ENCODE measurements at places on chromosomes 7 and 10.

- peak; percentile 24 for DNase-seq
Observed at GRCh38 chr10:31804352-31804810, 124.2 kb downstream of the ARHGAP12 start.

- DNase-seq = no peak
Observed at GRCh38 chr10:118545381-118545780, 50.1 kb downstream of the PRLHR start.

- no peak for DNase-seq
Observed at GRCh38 chr7:77791336-77791735, 6.9 kb downstream of the TMEM60 start.

- DNase-seq = no peak
Observed at GRCh38 chr7:116252249-116252648, 41.9 kb downstream of the TES start.

GRCh38 chr10:28632584-28632945 is 44.8 kb upstream of the BAMBI start:
- DNase-seq = no peak

GRCh38 chr10:52187521-52188258 is 126.4 kb upstream of the DKK1 start:
- DNase-seq = peak; percentile 10

DNA sequence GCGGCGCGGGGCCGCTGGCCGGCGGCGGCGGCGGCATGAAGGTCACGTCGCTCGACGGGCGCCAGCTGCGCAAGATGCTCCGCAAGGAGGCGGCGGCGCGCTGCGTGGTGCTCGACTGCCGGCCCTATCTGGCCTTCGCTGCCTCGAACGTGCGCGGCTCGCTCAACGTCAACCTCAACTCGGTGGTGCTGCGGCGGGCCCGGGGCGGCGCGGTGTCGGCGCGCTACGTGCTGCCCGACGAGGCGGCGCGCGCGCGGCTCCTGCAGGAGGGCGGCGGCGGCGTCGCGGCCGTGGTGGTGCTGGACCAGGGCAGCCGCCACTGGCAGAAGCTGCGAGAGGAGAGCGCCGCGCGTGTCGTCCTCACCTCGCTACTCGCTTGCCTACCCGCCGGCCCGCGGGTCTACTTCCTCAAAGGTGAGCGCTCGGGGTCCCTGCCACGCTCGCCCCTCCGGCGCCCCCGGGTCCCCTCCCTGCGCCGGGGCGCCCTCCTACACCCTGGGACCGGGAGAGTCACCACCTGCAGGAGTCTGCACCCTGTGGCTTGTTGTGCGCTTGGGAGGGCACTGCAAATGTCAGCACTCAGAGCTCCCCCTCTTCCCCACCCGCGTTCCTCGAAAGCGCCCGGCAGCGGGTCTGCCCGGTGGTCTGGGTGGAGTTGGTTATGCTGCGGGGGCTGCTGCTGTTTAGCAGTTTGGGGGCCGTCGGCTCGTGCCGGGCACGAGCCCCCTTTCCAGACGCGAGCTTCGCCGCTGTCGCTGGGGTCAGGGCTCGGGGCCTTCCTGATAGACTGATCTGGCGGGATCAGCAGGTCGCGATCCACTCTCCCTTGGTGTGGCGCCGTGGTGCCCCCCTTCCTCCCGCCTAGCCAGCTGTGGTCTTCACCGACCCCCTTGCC is 627 bp downstream of the DUSP5 start:
- DNase-seq = peak; percentile 17

GRCh38 chr10:5500910-5501309 is 1.5 kb upstream of the CALML5 start:
- DNase-seq = no peak

DNA sequence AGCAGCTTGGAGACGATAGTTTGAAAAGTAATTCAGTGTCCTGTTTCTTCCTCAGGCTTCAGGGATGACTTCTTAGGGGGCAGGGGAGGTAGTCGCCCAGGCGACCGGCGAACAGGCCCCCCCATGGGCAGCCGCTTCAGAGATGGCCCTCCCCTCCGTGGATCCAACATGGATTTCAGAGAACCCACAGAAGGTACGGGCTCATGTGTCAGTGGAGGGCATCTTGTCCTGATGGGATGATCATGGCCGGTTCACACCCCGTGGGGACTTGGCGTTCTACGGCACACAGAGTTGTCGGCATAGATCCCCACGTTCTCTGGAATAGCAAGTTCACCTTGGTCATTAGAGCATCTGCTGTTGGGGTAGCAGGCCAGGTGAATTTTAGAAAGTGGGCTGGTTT is 15.1 kb upstream of the LAT2 start:
- DNase-seq = no peak

DNA sequence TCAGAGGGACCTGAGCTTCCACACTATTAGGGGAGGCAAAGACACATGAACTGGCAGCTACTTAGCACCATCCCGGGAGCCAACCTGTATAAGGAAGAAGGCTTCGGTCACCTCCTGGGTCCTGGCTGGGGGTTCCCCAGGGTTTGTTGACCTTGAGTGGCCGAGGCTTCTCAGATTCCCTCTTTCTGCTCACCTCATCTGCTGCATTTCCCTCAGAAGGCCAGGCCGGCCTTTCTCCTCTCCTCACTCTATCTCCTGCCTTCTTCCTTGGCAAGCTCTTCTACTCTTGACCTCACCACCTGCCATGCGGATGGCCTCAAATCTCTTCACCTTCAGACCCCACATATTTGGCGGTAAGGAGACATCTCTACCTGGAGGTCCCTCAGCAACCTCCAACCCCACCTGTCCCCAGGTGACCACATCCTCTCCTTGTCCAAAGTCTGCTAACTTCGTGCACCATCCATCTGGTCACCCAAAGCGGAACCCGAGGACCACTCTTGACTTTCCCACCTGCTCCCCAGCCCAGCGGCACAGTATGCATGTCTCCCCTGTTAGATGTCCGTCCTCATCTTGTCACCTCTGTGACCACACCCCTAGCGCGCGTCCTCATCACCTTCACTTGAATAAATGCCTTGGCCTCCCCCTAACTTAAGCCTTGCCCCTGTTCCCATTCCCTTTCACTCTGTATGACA is 133.8 kb upstream of the UNC5B start:
- DNase-seq = no peak

- no peak for DNase-seq
Observed at GRCh38 chr10:35135861-35136260, 9.2 kb downstream of the CREM start.

DNA sequence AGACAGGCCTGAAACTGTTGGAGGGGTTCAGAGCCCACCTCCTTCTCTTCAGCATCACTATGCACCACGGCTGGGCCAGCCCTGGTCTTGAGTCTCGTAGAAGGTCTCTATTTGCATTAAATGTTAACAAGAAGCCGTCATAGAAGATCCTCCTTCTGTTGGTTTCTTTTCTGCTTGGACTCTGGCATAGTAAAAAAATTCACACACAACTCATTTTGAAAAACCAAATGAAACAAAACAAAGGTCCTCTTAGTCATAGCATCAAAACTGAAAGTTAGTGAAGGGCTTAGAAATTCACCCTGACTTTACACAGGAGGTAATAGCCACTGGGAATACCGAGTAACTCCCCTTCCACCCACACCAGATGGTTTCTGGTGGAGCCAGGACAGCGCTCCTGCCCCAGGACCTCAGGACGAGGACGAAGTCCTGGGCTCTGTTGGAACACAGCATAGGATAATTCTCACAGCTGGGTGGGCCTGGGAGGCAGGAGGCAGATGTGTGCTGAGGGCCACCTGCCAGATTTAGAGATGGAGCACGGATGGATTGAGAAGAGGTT is 248.4 kb upstream of the KLF6 start:
- DNase-seq = no peak

- peak; percentile 17 for DNase-seq
Observed at GRCh38 chr10:26890956-26891355, 30.2 kb upstream of the ABI1 start.

GRCh38 chr10:118500477-118501104 is 94.9 kb downstream of the PRLHR start:
- no peak for DNase-seq

DNA sequence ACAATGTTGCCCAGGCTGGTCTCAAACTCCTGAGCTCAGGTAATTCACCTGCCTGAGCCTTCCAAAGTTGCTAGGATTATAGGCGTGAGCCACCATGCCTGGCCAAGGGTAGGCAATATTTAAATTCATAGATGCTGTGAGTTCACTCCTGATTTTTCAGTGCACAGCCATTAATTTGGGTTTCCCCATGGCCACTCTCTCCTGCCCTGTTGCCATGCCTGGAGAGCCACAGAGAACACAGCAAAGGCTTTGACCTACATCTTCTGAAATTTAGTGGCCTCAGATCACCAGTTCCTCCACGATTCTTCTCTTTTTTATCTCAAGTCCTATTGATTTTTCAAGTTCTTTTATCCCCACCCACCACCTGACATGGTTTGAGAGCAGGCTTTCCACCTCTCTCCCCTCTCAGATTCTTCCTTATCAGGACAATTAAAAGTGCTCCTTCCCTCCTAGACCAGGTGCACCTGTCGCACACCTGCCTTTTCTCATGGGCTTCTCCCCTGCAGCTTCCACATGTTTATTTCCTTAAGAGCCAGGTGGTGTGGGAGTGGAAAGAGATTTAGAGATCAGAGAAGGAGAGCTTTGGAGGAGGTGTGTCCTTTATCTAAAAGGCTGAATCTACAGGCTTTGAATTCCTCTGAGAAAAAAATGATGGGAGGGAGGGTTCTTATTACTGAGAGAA is 123.8 kb downstream of the ADRA2A start:
- DNase-seq = no peak

DNA sequence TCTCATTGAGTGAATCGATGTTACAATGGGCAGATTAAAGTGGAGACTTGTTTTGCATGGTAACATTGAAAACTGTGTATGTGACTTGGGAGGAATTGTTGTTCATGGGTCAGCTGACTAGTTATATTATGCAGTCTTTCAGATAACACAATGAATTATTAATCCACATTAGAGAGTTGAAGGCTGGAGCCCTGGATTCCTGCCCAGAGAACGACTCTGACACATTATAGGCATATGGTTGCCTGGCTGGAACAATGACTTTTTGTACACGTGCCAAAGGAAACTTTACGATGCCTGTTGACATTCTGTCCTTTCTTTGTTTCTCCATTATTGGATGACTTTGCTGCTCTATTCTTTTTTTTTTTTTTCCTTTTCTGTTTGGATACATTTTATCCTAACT is 52.3 kb upstream of the TMEM229A start:
- no peak for DNase-seq

DNA sequence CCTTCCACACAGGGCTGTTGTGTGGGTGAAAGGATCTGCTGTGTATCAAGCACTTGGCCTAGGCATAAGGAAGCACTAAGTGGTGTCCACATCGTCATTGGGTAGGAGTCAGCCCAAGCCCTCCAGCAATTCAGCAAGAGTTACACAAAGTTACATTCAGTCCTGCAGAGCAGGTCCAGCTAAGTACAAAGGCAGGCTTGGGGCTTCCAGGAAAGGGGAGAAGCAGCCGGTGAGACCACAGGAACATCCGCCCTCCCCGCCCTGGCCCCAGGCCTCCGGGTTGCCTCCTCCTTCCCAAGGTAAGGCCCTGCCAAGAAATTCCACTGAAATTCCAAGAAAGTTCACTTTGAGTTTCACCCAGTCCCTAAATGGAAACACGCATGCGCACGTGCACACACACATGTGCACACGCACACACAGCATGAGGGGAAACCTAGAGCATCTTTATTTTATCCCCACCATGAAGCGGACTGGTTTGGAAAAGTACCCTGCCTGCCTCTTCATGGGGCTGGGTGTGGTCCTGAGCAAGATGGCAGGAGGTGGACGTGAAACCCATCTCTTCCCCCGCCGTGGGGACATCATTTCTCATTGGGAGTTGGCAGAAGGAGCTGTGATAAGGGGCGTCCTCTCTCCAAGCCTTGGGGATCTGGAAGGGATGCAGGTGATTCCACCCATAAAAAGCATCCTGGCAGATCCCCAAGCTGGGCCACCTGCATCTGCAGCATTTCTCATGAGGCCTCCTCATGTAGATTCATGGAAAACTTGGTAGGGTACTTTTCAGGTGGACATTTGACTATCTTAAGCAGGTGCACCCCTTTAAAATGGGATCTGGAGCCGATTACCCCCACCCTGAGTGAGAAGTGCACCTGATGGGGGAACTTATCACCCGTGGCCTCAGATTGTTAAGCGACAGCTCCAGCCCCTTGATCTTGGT is 69.1 kb upstream of the NANOS1 start:
- no peak for DNase-seq

- DNase-seq = no peak
Observed at GRCh38 chr7:26428571-26428970, 136.9 kb downstream of the SNX10 start.

GRCh38 chr7:134778941-134779740 is at the start of gene CALD1:
CALD1 (plus strand) TSS chr7:134779634; CDS start chr7:134867734, 88,100 bp downstream.
- DNase-seq = peak; percentile 95

- no peak for DNase-seq
Observed at GRCh38 chr7:20895563-20895962, 108.9 kb upstream of the SP8 start.

DNA sequence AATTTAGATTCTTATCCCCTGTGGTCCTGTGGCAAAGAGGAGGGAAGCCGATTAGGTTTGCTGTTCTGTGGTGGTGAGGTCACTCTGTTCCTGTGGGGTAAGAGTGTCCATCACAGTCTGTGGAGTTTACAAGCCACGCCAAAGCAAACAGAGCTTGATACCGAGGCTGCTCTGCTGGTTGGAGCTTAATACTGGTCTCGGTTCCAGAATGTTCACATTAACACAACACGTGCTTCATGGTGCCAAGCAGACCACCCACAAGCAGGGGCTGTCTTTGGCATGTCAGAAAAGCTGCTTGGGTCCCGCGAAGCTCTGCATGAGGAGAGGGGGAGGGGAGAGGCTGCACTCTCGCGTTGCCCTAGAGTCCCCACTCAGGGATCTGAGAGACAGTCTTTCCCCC is 47.5 kb downstream of the DNAJB6 start:
- no peak for DNase-seq

GRCh38 chr7:115218076-115218475 is 296.2 kb downstream of the MDFIC start:
- DNase-seq = no peak

DNA sequence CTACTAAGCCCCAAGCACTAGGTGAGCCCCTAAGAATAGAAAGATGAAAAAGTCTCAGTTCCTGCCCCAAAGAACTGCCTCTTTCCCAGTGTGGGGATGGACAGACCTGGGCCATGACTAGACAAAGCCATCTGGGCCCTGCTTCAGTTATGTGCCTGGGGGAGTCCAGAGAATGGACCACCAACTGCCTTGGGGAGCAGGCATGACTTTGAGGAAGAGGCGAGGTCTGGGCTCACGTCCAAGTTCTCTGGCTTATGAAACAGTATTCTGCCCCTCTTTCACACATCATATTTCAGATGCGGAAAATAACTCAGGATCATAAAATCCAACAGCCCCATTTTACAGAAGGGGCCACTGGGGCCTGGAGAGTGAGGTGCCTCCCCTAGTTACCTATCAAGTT is 80.3 kb downstream of the PLXNA4 start:
- no peak for DNase-seq

- DNase-seq = peak; percentile 76
Observed at GRCh38 chr10:29861811-29862505, 197.4 kb downstream of the JCAD start.

- no peak for DNase-seq
Observed at GRCh38 chr10:50554376-50554994, 69.3 kb downstream of the SGMS1 start.

DNA sequence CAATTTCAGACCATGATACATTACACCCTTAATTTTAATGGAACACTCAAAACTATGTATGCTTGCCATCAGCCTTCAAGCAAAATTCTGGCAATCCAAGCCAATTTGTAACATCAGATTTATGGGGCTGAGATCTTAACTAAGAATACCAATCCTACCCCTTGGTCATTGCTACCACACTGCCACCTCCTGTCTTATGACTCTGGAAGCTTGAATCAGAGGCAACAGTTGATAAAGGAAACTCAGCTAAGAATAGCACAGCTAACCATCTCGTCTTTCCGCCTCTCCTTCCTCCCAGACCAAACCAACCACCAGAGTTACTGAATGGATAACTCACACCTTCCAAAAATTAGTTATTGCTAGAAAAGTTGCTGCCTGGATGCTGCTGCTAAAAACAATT is 7.4 kb downstream of the IGF2BP3 start:
- DNase-seq = peak; percentile 44
